ENCODE measurements at places on chromosomes 6 and 20. TPM values are rescaled to one million over a fixed set of nuclear protein-coding genes. Genes with fewer than 3 reads are reported as not detected.

Gene SMIM29
- total RNA-seq, result 44.6 TPM

GRCh38 chr6:161922631-161923119 lies 648.8 kb upstream of the AGPAT4 start:
- DNase-seq, result peak; percentile 29

- no peak for DNase-seq
Measured at GRCh38 chr6:64040113-64040512, 404.5 kb downstream of the PHF3 start.

Gene ADTRP
- total RNA-seq, result 8.0 TPM

- peak; percentile 79 for DNase-seq
Measured at GRCh38 chr20:36856691-36857635, 19.0 kb upstream of the TLDC2 start.

- peak; percentile 90 for DNase-seq
Measured at GRCh38 chr6:113172531-113172966, 684.6 kb upstream of the MARCKS start.

Gene FAM83B
- 0.86 TPM for total RNA-seq

DNA sequence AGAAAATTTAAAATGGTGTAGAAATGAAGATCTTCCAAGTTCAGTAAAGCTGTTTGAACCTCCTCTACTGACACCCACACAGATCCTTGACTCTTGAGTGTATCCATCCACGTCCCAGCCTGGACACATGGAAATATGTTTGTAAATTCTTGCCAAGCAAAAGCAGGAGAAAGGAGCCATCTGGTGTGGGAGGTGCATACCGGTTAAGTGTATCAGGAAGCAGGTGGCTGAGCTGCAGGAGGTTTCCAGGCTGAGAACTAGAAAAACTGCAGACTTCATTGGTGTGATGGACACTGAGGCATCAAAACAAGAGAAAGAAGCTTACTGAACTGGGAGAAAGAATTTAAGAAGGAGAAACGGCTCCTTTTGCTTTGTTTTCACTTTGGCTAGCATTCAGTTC lies 229.9 kb upstream of the GRIK2 start:
- DNase-seq, result no peak

Gene WFDC12
- total RNA-seq, result 2.1 TPM

DNA sequence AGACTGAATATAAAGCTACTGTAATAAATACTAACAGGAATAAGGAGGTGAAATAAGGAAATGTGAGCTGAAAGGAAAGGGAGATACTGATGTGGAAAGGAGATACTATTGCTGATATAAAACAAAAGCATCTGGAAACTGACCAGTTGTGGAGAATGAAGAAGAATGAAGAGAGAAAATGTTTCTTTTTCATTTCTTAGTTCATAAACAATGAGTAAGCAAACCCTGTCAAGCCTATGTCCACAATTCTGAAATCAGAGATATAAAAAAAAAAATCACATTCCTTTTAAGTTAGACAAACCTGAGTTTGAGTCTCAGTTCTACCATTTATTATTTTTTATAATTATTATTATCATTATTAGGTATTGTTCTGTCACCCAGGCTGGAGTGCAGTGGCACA lies 121.6 kb upstream of the GJE1 start:
- DNase-seq, result no peak

GRCh38 chr6:7152462-7152861 lies 44.7 kb downstream of the RREB1 start:
- DNase-seq, result peak; percentile 53

Gene ARFGEF3
- total RNA-seq, result 28.1 TPM

Gene KIF3B
- total RNA-seq, result 35.3 TPM

DNA sequence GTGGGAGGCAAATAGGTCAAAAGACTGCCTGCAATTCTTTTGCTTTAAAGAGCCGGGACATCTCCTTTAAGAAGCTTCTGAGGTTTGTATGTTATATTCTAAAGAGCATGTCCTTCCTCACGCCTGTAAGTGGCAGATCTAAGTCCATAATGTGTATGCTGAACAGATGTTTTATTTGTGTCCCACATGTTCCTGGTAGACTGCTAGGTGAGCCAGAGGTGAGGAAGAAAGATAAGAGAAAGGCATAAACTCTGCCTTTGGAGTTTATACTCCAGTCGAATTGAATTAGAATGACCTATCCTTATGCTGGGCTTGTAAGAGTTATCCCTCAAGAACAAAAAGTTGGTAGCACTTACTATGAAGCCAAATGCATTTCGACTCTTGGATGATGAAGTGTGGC lies 27.2 kb upstream of the ADGRG6 start:
- no peak for DNase-seq

DNA sequence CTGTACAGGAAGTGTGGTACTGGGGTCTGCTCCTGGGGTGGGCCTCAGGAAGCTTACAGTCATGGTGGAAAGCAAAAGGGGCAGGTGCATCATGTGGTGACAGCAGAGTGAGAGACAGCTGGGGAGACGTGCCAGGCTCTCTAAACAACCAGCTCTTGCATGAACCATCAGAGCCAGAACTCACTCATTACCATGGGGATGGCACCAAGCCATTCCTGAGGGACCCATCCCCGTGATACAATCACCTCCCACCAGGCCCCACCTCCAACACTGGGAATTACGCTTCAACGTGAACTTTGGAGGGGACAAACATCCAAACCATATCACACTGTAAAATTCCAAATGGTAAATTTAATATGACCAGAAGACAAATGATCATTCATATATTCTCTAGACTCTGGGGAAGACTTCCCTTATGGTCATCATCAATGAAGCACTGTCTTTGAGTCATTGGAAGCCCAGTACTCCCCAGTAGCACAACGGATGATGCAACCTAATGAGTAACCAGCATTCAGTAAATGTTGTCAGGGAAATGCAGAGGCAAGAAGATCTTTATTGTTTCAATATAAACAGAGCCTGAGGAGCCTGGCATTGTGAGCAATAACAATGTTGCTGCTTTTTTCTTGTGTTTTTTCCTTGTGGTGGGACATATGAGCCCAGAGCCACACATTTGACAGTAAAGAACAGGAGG lies 48.2 kb upstream of the RALY start:
- no peak for DNase-seq

GRCh38 chr6:139373154-139373927 lies 1.1 kb downstream of the CITED2 start:
- peak; percentile 80 for DNase-seq

DNA sequence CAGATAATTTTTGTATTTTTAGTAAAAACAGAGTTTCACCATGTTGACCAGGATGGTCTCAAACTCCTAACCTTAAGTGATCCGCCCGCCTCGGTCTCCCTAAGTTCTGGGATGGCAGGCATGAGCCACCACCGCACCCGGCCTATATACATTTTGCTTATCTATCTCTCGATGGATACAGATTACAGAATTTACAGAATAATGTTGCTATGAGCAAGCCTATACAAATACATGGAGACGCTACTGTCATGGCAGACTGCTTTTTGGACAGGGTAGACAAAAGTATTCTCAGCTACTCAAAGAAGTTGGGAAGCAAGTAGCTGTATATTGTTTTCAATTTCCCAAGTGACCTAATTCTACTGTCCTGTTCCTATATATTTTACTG lies 1.6 kb downstream of the HSPA1L start:
- DNase-seq, result no peak

- no peak for DNase-seq
Measured at GRCh38 chr6:26161322-26161721, 74.1 kb downstream of the HFE start.

- DNase-seq, result no peak
Measured at GRCh38 chr6:16972535-16972934, 129.3 kb upstream of the STMND1 start.

DNA sequence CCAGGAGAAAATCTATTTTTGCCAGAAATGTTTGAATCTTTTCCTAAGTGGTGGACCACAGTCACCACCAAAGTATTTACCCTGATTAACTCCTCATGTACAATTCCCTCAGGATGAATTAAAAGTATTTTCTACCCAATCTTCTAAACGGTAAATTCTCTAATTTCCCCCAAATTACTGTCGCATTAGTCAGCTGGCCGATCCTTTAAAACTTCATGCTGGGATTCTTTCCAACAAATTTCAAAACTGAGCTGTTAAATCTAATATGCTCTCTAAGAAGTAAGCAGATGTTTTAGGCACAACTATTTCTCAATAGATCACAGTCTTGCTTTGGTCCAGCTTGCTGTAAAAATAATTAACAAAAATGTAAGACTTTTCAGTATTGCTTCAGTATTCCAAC lies 447.2 kb downstream of the FRK start:
- no peak for DNase-seq

Gene COL9A1
- not detected for total RNA-seq

DNA sequence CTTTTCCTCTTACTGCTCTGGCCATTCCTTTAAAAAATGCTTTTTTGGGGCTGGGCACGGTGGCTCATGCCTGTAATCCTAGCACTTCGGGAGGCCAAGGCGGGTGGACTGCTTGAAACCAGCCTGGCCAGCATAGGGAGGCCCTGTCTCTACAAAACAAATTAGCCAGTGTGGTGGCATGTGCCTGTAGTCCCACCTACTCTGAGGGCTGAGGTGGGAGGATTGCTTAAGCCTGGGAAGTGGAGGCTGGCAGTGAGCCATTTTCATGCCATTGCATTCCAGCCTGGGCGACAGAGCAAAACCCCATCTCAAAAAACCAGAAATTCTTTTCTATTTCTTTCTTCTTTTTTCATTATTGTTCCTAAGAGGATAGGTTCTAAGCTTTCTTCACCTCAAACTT lies 36.9 kb upstream of the RNF144B start:
- no peak for DNase-seq

- DNase-seq, result no peak
Measured at GRCh38 chr20:2729791-2730190, 37.2 kb downstream of the EBF4 start.

Gene RUNX2
- 3.5 TPM for total RNA-seq

DNA sequence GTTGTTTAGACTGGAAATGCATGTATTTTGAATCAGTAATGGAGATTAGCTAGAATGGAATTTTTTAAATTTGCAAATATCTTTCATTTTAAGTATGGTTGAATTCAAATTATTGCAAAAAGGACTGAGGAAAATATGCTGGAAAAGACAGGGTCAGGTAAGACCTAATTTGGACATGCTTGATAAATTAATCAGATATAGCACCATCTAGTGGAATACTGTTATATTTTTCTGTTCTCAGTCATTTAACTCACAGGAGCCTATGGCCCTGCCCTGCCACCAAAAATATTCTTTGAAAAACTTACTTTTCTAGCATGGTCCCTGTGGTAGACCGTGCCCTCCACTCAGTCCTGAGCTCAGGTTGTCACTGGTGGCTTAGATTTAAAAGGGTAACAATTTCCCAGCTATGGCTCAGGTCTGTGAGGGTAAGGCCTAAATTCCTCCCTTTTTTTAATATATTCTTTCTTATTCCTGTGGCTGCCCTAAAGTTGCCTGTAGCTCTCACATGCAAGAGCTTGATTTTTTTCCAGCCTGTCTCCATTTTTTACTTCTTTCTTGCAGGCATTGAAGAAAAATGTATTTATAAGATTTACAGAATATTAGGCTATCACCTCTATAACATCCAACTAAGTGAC lies 25.3 kb upstream of the KIAA1586 start:
- DNase-seq, result peak; percentile 36

Gene SYTL3
- 20.0 TPM for total RNA-seq

Gene DCDC2
- 9.8 TPM for total RNA-seq

- DNase-seq, result no peak
Measured at GRCh38 chr6:64467656-64468055, 832.1 kb downstream of the PHF3 start.

DNA sequence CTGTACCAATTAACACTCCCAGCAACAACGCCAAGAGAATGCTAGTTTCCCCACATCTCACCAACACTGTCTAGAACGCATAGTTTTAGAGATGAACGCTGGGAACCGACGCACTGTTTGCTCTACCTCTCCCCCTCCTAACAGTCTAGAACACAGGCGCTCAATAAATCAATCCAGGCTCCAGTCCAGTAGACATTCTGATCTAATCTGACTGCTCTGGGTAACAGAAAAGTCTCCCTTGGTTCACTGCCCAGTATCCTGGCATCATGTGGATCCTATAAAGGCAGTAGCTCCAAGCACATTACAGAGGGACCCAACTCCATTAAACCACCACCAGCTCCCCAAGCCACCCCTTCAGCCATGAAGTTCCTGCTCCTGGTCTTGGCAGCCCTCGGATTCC lies at the start of gene DEFB132:
TSS of gene DEFB132 (plus strand) at position 306 of the 400 bp plus-strand sequence. CDS start at position 361, 55 bp downstream.
- DNase-seq, result no peak

GRCh38 chr20:47951521-47951971 lies 166.3 kb upstream of the SULF2 start:
- peak; percentile 38 for DNase-seq

- DNase-seq, result no peak
Measured at GRCh38 chr20:35093267-35093884, 769 bp upstream of the TRPC4AP start.

GRCh38 chr6:169008641-169009257 lies 244.9 kb downstream of the THBS2 start:
- peak; percentile 54 for DNase-seq

Gene SAPCD1
- 4.4 TPM for total RNA-seq

DNA sequence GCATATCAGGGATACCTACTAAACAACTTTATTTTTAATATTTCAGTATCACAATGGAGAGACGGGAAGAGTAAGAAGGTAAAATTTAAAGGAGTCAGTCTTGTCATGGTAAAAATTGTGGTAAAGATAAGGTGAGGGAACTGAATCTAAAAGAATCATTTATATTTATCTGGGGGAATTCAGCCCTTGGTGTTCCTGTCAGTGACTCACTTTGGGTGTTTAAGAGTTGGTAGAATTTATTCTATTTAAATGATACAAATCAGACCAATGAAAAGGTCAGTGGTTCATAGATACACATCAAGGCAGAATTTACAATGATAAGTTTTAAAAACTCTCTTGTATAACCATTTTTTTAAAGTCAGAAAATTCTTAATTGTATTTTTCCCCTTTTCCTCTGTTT lies 164.4 kb downstream of the CDKAL1 start:
- DNase-seq, result no peak

DNA sequence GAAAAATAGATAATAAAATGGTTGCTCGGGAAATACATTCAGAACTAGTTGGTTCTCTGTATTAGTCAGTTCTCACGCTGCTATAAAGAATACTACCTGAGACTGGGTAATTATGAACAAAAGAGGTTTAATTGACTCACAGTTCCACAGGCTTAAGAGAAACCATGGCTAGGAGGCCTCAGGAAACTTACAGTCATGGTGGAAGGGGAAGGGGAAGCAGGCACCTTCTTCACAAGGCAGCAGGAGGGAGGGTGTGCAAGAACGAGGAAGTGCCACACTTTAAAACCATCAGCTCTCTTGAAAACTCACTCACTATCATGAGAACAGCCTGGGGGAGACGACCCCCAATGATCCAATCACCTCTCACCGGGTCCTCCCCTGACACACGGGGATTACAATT lies 24.2 kb upstream of the SNX9 start:
- no peak for DNase-seq

- DNase-seq, result no peak
Measured at GRCh38 chr6:160129881-160130615, 8.4 kb downstream of the SLC22A1 start.

GRCh38 chr6:16907991-16908390 lies 146.7 kb upstream of the ATXN1 start:
- DNase-seq, result no peak

Gene KHDC1L
- not detected for total RNA-seq

- peak; percentile 37 for DNase-seq
Measured at GRCh38 chr6:34556031-34556471, at the start of gene SPDEF. Gene SPDEF, minus strand, starts transcription at chr6:34556329. Its CDS starts 11,874 bp downstream, at chr6:34544455.
